HFF-Myc (cell line): ENCODE measurements at places on chromosomes 7 and 10.

DNA sequence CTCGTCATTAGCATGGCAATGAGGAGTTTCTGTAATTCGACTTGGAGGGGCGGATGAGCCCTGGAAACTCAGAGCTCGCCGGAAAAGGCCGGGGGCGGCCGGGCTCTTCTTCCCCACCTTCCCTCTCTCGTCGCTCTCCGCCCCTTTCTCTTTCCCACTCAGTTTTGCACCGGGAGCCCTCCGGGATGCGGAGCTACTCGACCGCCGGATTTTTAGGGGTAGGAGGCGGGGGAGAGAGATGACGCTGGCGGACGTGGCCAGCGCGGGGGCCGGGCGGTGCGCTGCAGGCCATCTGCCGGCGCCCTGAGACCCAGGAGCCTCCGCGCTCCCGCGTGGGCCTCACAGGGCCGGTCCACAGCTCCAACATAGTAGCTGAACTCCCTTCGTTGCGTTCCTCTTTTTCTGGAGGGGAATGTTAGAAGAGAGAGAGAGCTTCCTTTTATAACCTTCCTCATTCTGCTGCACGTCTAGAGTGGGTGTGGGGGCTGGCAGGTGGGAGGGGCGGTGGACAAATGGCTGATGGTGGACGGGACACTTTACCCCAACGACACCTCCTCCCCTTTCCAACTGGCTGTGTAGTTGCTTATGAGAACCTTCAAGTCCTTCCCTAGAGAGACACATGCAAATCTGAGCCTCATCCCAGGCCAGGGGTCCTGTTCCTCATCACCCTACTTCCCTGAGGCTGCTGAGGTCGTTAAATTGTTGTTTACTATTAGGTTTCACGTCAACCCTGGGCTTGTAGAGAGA lies 1.1 kb upstream of the HOXA1 start:
- no peak for DNase-seq

GRCh38 chr7:151342811-151343210 lies 1.2 kb downstream of the NUB1 start:
- DNase-seq = no peak

DNA sequence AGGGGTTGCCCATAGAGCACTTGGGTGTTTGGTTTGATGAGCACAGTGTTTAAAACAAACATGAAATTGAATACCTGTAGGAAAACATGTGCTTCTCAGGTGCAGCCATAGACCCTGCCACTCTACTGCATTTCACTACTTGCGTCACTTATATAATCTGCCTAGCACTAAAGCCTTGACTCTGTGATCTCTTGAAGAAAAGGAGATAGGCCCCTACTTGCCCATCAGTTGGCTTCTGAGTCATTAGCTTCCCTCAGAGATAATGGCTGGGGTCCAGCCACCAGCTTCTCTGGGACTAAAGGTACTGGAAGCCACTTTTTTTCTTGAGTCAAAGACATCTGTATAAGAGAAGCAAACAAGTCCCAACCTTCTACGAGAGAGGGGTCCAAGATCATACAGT lies 45.9 kb upstream of the BTRC start:
- DNase-seq = no peak

- DNase-seq = no peak
Measured at GRCh38 chr10:6586501-6586900, 6.4 kb upstream of the PRKCQ start.

DNA sequence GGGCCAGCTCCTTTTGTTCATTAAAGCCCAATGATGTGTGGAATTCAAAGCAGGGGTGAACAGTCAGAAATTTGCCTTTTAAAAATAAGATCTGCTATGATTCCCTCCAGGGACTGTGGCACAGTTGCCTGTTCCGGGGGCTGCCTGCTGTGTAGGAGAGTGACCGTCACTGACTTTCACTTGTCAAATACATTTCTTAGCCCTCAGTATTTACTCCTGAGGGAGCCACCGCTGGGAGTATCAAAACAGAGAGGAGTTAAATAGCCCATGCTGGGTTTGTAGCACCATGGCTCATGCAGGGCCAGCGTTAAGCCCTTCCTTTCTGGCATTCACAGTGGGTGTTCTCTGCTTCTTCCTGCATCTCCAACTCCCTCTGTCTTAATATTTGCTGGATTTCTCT lies 897.8 kb downstream of the SORCS3 start:
- no peak for DNase-seq

DNA sequence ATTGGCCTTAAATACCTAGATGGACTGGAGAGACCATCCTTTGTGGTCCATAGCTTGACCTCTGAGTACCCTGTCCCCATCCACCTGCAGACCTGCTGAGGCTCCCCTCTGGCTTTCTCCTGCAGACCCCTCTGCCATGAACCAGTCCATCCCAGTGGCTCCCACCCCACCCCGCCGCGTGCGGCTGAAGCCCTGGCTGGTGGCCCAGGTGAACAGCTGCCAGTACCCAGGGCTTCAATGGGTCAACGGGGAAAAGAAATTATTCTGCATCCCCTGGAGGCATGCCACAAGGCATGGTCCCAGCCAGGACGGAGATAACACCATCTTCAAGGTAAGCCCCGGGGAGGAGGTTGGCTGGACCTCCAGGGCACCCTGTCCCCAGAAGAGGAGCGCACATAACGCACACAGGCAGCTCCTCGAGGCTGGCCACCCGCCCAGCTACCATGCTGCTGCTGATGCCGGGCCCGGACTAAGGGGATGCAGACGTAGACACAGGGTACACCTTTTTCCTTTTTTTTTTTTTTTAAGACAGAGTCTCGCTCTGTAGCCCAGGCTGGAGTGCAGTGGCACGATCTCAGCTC lies 4.3 kb downstream of the IRF5 start:
- DNase-seq = no peak

DNA sequence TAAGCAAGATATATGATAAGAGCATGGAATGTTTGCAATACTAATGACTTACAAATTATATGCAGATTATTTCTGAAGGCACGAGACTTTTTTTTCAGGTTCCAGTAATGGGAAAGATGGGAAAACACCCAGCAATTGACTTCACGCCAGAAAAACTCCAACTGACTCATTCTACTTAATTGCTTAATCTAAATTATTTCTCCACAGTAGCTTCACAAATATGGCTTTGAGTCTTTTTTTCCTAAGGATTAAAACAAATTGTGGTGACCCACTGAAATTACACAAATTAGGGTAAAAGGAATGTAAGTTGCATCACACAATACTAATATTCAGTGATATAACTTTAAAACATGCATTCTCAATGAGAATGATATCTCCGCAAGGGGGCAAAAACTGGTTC lies 138.7 kb downstream of the GNAI1 start:
- DNase-seq = no peak

GRCh38 chr10:132667342-132668047 lies 118.5 kb downstream of the NKX6-2 start:
- DNase-seq = no peak

DNA sequence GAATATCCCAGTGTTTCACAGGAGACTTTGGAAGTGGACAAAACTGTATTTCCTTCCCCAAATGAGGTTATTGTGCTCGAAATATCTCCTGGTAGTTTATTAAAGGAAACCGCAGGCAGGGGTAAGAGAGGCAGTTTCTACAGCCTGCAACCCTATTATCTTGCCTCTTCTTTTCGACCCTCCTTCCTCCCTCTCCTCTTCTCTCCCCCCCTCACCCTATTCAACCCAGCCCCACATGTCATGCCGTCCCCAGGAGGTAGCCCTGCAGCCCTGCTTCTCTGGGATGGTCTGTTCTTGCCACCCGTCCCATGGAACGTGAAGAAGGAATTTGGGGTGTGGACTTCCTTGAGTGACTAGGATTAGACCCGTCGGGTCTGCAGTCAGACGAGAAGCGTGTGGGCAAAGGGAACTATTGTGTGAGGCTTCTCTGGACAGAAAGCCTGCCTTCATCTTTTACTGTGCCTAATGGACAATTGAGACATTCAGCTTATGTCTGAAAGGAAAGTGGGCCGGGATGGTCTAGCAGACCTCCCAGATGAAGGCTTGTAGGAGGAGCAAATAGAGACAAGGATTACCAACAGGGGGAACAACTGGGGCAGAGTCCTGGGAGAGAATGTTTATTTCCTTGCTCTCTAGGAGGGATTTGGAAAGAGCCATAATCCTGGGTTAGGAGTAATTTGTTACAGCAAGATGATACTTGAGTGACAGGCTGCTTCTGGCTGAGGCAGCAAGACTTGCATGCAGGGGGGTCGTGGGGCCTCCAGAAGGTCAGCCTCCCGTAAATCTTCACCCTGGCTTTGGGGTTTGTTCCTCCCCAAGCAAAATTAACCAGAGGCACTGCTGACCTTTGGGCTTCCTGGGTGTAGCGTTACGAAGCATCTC lies 77.8 kb downstream of the TCF7L2 start:
- no peak for DNase-seq
